GM23338 (cell line): ENCODE measurements at places on chromosomes 4 and X.

DNA sequence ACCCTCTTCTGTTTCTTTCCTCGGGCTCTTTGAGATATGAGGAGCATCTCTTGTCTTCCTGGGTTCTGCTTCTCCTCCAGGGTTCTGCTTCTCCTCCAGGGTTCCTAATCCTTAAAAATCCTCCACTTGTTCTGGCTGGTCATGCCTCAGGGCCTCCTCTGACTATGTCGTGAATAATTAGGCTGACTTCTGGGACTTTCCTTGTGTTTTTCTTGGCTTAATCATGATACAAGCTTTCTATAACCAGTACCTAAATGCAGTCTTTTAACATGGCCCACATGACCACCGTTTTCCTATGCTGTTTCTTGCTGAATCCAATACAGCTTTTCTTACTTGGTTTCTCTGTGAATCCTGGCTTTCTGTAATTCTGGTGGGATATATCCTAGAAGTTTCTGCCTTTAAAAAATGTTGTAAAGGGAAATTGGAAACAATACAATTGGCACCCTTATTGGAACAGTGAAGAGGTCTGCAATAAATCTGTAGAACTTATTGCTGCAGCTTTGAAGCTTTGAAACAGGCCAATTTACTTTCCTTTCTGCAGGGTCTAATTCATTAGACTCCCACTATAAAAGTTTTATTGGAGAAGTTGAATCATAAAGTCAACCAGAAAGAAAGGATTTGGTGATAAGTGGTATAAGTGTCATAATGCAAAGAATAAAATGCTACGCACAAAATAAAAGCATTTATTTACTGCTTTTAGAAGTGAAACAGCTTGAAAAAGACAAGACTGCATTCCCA lies 213.1 kb downstream of the UGT8 start:
- DNase-seq, result no peak

DNA sequence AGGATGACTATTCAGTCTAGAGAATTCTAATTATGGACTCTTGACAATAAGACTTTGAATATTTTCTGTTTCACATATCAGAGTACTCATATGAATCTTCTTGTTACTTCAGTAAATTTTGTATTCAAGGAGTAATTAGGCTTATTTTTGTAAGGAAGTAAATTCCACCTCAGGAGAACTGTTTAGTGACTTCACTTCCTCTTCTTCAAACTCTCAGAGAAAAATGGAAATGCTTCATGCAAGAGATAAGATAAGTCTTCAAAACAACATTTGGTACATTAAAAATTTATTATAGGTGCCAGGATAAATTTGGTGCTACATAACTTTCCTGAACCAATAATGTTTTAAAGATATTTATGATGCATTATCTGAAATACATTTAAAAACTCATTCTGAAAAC lies 1421.9 kb downstream of the PCDH7 start:
- no peak for DNase-seq

DNA sequence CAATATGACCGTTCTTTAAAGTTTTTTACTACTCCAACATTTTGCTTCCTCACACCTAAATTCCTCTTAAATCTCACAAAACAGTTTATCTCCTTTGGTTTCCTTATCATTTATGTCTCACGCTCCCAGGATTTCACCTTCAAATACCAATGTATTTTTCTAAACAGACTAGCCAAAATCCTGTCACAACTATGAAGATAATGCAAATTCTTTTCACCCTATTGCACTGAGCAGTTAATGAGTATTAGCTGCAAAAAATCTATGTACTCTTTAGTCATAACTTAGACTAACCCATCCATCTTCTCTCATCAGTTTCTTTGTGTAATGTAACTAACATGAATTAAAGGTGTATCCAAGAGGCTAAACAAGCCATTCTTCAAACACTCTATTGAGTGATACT lies 151.3 kb downstream of the COMMD8 start:
- no peak for DNase-seq

DNA sequence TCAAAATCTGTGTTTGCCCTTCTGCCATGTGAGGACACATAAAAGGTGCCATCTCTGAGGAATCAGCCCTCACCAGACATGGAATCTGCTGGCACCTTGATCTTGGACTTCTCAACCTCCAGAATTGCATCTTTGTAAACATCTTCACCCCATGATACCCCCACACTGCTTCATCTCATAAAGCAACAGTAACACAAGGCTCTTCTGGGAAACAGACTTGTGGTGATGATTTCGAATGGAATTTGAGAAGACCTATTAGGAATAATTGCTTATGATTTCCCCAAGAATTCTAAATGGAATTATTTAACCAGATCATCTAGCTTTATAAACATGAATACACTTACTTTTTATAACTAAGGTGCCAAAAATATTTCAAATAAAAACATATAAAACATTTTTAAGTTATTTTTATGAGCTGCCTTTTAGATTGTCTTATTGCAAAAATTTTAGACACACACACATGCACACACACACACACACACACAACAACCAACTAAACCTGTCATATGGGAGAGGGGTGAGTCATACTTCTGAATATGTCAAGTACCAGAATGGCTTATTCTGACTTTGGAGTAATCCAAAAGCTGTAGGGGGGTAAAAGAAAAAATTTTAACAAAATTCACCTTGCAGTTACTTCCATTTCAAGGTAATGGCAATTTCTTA lies 82.0 kb downstream of the USP46 start:
- DNase-seq, result no peak
